Tibial nerve (tissue), 4 donors: ENCODE measurements at places on chromosomes 11 and 22. TPM values are rescaled to one million over a fixed set of nuclear protein-coding genes. Genes with fewer than 3 reads are reported as not detected.

DNA sequence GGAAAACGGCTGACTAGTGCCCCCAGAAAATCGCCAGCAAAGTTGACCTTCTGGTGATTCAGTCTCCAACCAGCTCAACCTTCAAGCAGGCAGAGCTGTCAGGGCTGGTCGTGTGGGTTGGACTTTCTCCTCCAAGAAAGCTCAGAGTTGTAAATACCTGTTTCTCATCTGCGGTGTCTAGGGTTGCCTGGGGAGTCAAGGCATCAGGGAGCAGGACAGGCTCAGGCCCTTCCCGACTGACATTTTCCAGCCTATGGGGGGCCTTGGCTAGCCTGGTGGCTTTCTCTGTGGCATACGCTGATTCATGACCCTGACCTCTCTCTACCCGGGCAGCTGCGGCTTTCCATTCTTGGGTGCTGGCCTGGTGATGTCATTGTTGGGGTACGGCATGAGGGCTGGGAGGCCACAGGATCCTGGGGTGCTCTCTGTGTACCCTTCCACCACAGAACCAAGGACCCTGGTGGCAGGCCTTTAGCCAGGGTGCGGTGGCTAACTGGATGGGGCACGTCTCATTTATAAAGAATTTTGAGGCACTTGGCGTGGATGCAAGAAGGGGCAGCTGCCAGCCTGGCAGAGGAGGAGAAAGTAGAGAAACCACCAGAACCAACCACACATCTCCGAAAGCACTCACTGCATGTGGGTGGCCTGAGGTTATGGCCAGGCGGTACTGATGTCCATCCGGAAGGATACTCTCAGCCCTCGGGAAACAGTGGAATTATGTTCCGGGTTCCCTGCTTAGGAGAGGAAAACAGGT lies 64.9 kb downstream of the BCR start:
- H3K36me3 ChIP-seq = no peaks in the 10 kb centered on the region
- no peak overlapping the region for H3K4me3 ChIP-seq
- no peak for DNase-seq
- H3K27me3 ChIP-seq = no peaks in the 10 kb centered on the region

NAP1L4 gene
- total RNA-seq = 129 TPM

ART5 gene
- not detected for total RNA-seq

DNA sequence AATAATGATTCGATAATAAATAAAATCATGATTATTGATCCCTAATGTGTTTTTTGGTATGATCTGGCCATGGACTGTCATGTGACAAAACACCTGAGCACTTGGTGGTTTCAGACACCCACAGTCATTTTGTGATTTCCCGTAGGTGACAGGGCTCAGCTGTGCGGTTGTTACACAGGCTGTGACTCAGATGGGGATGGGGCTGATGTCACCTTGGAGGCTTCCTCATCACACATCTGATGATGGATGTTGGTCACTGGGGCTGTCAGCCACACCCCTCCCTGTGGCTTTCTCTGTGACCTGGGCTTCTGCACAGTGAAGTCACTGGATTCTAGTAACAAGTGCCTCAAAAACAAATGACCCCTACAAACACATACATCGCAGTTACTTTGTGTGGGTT lies 995.1 kb downstream of the BRD1 start:
- no peaks in the 10 kb centered on the region for H3K36me3 ChIP-seq
- H3K4me1 ChIP-seq = no peaks in the 10 kb centered on the region
- no peak for DNase-seq

KCTD14 gene
- total RNA-seq = 2.5 TPM

DNA sequence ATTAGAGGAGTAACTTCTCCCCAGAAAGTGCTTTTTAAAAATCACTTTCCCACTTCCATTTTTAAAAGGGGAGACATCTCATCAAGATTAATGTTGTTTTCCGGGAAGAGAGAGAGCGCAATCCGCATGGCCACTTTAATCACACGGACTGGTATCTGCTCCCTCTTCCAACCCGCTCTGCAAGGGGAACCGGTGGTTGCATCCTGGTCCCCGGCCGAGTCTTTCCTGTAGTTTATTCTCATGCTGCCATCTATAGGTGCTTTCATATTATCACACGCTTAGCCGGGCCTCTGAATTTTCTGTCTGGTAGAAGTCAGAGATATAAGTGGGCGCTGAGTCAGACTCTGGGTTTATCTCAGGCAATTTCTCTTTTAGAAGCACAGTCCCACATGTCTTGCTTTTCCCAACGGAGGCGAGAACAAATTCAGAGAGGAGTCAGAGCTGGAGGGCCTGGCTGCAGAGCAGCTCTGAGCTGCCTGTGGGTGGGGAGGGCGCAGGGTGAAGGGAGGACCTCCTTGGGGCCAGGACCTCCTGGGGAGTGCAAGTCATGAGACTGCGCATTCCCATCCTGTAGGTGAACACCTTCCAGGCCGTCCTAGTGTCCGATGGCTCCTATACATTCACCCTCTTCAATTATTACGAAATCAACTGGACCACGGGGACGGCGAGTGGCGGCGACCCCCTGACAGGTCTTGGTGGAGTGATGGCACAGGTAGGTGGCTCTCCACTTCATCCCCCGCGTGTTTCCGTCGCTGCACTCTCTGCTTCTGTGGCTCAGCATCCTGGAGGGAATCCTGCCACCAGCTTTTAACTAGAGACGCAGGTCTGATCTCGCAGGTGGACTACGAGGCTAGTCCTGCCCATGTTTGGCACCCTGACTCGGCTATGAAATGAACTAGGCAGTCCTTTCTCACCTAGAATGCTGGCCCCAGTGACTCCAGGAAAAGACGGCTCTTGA lies 11.7 kb downstream of the TECTA start:
- peaks cover 4% of the 10 kb centered on the region for H3K4me1 ChIP-seq
- peak; percentile 55 for DNase-seq
- no peak overlapping the region for H3K4me3 ChIP-seq
- no peaks in the 10 kb centered on the region for H3K36me3 ChIP-seq
- no peak overlapping the region for H3K27ac ChIP-seq

GRCh38 chr11:115279813-115280761 lies 224.1 kb downstream of the CADM1 start:
- H3K36me3 ChIP-seq = no peaks in the 10 kb centered on the region
- no peaks in the 10 kb centered on the region for H3K27me3 ChIP-seq
- DNase-seq = no peak
- H3K4me1 ChIP-seq = no peaks in the 10 kb centered on the region
- no peak overlapping the region for H3K27ac ChIP-seq
- H3K4me3 ChIP-seq = no peak overlapping the region

GRCh38 chr11:44967930-44968496 lies 17.3 kb upstream of the TP53I11 start:
- H3K4me3 ChIP-seq = no peak overlapping the region
- no peaks in the 10 kb centered on the region for H3K36me3 ChIP-seq
- no peak overlapping the region for H3K27ac ChIP-seq
- no peaks in the 10 kb centered on the region for H3K4me1 ChIP-seq

GRCh38 chr11:114169321-114169749 lies 109.8 kb downstream of the ZBTB16 start:
- peaks cover 80% of the 10 kb centered on the region for H3K4me1 ChIP-seq
- no peaks in the 10 kb centered on the region for H3K27me3 ChIP-seq
- H3K4me3 ChIP-seq = no peak overlapping the region

DNA sequence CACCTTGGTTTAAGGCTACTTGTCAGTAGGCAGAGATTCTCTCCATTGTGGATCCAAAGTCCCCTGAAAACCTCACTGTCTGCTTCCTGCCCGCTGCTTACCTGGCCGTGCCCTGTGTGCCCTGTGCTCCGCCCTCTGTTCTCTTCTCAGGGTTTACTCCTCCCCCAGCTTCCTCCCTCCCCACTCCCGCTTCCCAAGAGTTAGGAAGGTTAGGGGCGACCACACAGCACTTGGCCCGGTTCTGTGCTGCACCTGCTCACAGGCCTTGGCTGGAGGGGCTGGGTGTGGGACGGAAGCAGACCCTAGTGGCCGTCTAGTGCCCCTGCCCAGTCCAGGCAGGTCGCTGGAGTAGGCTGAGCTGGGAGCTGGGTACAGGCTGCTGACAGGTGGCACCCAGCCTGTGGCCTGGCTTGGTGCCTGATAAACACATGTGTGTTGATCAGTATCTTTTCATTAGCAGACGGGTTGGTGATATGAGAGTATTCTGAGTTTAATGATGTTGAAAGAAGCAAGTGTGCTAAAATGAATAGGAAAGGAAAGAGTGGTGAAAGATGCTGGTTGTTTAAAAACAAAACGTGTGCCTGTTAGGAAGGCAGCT lies 40.5 kb downstream of the GRAMD4 start:
- peaks cover 75% of the 10 kb centered on the region for H3K36me3 ChIP-seq
- no peak overlapping the region for H3K27ac ChIP-seq
- no peaks in the 10 kb centered on the region for H3K27me3 ChIP-seq
- no peak for DNase-seq

- H3K4me3 ChIP-seq = no peak overlapping the region
- no peak for DNase-seq
- peak overlapping the region; percentile 67 for H3K27ac ChIP-seq
- no peaks in the 10 kb centered on the region for H3K36me3 ChIP-seq
- peaks cover 42% of the 10 kb centered on the region for H3K4me1 ChIP-seq
- no peaks in the 10 kb centered on the region for H3K27me3 ChIP-seq
Observed at GRCh38 chr11:69416143-69416515, 65.3 kb upstream of the LINC01488 start.

DNA sequence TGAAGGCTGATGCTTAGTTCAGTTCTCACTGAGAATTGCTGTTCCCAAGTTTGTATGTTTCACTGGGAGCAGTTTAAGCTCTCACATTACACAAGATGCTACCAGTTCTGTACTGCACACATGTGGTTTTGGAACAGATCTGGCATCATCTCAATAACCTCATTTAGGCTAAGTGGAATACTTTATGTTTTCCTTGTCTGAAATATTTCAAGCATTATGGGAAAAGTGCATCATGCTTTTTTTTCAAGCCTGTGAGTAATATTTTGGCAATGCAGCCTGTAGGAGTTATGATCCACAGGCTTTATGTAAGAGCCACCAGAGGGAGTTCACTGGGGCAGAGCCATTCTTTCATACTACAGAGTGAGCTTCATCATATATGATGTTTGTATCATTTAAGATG lies 141.5 kb downstream of the OR4C45 start:
- H3K27me3 ChIP-seq = no peaks in the 10 kb centered on the region
- no peaks in the 10 kb centered on the region for H3K36me3 ChIP-seq
- DNase-seq = no peak
- H3K4me1 ChIP-seq = no peaks in the 10 kb centered on the region
- no peak overlapping the region for H3K27ac ChIP-seq

TNNI2 gene
- total RNA-seq = not detected

DNA sequence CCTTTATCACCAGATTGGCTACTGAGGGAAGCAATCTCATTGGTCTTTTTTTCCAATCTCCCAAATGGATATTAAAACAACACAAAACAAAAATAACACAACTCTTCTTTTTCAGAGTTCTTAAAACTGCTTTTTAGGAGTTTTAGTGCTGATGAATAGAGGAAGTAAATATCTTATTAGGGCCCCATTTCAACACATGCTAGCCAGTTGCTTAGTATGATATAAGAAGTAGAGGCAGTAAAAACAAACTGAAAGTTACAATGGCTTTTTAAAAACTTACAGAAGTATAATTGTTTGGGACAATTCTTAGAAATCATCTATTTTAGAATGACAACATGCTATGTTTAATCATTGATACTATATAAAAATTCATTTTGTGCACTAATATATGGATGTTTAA lies 3.4 kb downstream of the C11orf71 start:
- no peak overlapping the region for H3K27ac ChIP-seq
- H3K4me1 ChIP-seq = no peaks in the 10 kb centered on the region
- H3K27me3 ChIP-seq = no peaks in the 10 kb centered on the region
- no peak for DNase-seq
- H3K36me3 ChIP-seq = no peaks in the 10 kb centered on the region

DNA sequence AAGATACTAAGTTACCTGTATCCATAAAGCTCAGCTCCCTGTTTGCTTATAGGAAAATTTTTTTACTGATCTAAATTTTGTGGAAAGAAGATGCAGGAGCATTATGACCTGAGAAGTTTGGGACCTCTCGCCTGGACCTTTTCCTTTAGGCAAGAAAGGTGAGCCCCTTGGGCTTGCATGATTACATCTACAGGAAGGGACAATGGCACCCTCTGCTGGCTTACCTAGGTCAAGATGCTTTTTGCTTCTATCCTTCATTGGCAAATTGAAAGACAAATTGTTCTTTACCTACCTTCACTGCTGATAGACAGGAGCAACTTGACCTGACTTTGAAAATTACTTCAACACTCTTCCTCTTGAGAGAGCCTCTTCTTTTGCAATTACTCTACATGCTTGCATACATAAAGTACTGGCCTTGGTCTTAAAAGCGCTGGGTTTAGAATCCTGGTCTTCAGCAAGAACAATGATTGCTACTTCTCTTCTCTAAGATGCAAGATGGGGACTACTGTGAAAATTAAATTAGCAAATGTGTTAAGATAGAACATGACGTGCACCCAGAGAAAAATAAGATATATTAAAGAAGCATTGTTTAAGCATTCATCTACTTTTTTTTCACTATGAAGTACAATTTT lies 147.2 kb downstream of the TRPC6 start:
- no peak overlapping the region for H3K4me3 ChIP-seq
- no peaks in the 10 kb centered on the region for H3K27me3 ChIP-seq
- peak; percentile 57 for DNase-seq
- H3K4me1 ChIP-seq = no peaks in the 10 kb centered on the region

CCDC89 gene
- total RNA-seq = 4.1 TPM

ACCSL gene
- total RNA-seq = not detected

OR10A2 gene
- not detected for total RNA-seq

CLTCL1 gene
- 22.6 TPM for total RNA-seq

VWCE gene
- total RNA-seq = 4.3 TPM

ANKRD13D gene
- total RNA-seq = 158 TPM

E2F8 gene
- total RNA-seq = not detected

SERHL2 gene
- 14.2 TPM for total RNA-seq

DNA sequence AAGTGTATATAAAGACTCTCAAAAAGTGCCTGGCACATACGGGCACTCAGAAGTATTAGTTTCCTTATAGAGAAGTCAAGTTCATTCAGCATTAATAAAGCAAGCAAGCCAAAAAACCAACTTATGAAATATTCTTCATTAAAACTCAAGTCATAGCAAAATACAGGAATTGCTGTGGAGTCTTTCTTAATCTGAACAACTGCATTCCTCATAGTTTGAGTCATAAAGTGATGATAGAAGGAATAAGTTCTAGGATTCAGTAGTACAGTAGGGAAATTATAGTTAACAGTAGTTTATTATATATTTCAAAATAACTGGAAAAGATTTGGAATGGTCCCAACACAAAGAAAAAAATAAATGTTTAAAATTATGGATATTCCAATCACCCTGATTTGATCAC lies 200.3 kb downstream of the C11orf91 start:
- no peak for DNase-seq
- no peaks in the 10 kb centered on the region for H3K4me1 ChIP-seq
- H3K36me3 ChIP-seq = no peaks in the 10 kb centered on the region

SAA1 gene
- 58.8 TPM for total RNA-seq

DNA sequence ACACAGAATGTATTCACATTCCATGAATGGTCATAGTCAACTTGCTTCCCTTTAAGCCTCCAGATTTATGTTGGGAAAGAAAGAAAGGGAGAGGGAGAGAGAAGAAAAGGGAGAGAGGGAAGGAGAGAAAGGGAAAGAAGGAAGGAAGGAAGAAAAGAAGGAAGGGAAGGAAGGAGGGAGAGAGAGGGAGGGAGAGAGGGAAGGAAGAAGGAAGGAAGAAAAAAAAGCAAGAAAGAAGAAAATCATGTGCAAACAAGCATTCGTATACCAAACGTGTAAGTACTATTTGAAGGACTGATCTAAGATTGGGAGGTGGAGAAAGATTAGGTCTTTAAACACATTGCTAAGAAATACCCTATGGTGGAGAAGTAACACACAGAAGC lies 23.9 kb upstream of the ARHGAP20 start:
- no peaks in the 10 kb centered on the region for H3K36me3 ChIP-seq
- no peak overlapping the region for H3K4me3 ChIP-seq
- DNase-seq = no peak
- H3K27ac ChIP-seq = no peak overlapping the region
- H3K27me3 ChIP-seq = no peaks in the 10 kb centered on the region
- no peaks in the 10 kb centered on the region for H3K4me1 ChIP-seq

- no peak overlapping the region for H3K4me3 ChIP-seq
- H3K36me3 ChIP-seq = no peaks in the 10 kb centered on the region
- no peak overlapping the region for H3K27ac ChIP-seq
- no peak for DNase-seq
Observed at GRCh38 chr11:44518968-44519550, 46.4 kb upstream of the CD82 start.
